Renal pelvis (tissue), 12 donors: ENCODE measurements at places on chromosomes 12 and 14.
A peak's percentile ranks its signal among the peaks of the same experiment; 100 is the strongest.

- DNase-seq, result no peak
Measured at GRCh38 chr12:27996761-27997160, 24.2 kb upstream of the PTHLH start.

DNA sequence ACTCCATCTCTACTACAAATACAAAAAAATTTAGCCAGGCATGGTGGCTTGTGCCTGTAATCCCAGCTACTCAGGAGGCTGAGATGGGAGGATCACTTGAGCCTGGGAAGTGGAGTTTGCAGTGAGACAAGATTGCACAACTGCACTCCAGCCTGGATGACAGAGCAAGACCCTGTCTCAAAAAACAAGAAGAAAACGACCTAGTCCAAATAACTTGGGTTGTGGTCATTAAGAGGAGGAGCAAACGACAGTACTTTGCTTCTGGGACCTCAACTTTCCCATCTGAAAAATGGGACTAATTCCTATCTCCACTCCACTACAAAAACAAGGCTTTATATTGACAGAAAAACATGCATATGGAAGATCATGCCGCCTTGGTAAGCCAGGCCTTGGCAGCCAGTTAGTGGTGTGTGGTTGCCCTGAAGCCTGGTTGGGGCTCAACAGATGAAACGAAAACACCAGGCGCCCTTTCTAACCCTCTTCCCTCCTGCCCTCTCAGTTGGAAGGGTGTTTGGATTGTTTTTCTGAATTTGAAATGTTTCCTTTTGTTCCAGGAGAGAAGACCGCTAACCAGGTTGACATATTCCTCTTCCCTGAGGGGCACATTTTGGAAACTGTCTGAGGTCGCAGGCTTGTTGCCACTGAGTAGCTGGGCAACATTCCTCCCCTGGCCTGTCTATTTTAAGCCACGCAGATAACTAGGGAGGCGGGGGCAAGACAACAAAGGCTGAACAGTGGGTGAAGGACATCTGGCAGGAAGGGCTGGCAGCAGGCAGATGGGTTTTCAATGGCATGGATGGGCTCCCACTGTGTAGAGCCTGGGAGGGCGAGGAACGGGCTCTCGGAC lies 13.7 kb upstream of the VPS37B start:
- DNase-seq, result no peak

- peak; percentile 35 for DNase-seq
Measured at GRCh38 chr12:88111074-88111652, 30.7 kb downstream of the CEP290 start.

GRCh38 chr12:27861428-27862167 lies 81.6 kb upstream of the MANSC4 start:
- peak; percentile 66 for DNase-seq

GRCh38 chr14:77111021-77111420 lies 13.0 kb downstream of the CIPC start:
- no peak for DNase-seq
